Stimulated activated CD4-positive, alpha-beta T cell treated with anti-CD3 and anti-CD28 coated beads, Interleukin-1b, Interleukin-23, amount 100 ng/mL, for 4 hours (primary cell): ENCODE measurements at places on chromosomes 2 and 18.

DNA sequence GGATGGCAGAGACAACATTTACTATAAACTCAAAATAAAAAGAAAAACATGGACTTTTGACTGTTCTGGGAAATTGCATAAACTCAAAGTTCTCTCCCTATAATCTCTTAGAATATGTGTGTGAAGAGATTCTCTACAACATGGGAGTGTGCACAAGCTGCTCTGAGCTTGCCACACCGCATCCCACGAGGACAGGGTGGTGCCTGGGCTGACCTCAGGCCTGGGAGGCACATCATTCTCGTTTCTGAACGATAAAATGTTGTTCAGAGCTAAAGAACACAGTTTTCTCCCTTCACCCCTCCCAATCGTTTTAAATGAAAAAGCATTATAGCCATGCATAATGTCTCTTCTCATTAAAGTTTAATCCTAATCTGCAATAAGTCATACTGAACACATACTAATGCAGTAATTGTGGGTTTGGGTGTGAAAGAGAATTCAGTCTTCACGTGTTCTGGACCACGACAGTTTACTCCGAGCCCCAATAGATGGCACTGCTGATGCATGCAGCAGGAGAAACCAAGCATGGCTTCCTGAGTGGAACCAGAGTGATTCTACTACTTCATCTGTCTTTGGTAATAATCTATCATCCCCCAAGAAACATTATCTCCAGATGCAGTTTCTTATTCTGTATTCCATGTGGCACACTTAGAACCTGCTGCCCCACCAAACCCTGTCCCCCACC is 46.9 kb upstream of the LAMA1 start:
- DNase-seq = no peak

GRCh38 chr2:65901756-65902155 is 469.4 kb upstream of the SPRED2 start:
- no peak for DNase-seq

GRCh38 chr2:74573747-74574562 is 19.4 kb downstream of the DOK1 start:
- no peak for DNase-seq

GRCh38 chr2:28755421-28755820 is 3.8 kb downstream of the PPP1CB start:
- DNase-seq = no peak

DNA sequence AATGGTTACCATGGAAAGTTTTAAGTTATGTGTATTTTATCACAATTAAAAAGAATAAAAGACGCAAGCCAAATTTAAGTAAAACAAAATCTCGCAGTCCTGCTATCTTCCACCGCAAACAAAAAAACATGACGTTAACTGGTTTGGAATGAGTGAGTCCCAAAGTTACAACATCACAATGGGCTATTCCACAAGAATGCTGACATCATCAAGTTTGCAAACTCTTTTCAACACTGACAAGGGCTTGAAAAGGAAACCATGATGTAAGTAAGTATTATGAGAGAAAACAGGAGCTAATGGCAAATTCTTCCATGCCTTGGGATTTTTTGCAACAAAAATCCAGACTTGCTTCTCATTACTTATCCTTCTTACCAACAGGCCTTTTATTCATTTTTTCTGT is 31.1 kb downstream of the SIGLEC15 start:
- DNase-seq = no peak

- no peak for DNase-seq
Observed at GRCh38 chr2:16126517-16127275, 186.3 kb downstream of the MYCN start.
